ENCODE measurements at places on chromosomes 2 and 18.

- peak; percentile 9 for DNase-seq
Observed at GRCh38 chr2:22999951-23000350, 385.0 kb upstream of the KLHL29 start.

- peak; percentile 45 for DNase-seq
Observed at GRCh38 chr2:144230448-144231085, 289.4 kb downstream of the ZEB2 start.

GRCh38 chr2:133432778-133433177 is 135.5 kb downstream of the NCKAP5 start:
- DNase-seq = no peak

- DNase-seq = no peak
Observed at GRCh38 chr18:63374540-63374939, 7.5 kb upstream of the KDSR start.

DNA sequence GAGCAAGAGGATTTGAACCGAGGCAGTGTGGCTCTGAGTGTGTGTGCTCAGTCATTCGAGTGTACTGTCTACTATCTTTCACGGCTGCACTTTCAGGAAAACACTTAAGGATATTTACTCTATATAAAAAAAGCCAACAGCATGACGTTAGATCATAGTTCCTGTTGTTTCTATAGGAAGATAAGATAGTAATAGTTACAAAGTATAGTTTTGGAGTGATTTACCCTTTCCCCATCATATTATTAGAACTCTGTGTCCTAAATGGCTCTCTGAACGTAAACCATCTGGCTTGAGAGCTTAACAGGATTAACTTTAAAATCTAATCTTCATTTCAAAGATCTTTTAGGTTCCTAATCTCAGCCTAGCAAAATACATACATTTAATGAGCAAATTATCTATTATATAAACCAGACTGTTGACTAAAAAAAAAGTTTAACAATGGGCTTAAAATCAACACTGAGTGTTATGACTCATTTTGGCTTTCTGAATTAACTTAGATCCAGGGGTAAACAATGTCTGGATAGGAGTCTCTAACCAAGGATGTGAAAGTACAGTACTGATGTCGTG is 150.3 kb upstream of the DNMT3A start:
- DNase-seq = no peak

DNA sequence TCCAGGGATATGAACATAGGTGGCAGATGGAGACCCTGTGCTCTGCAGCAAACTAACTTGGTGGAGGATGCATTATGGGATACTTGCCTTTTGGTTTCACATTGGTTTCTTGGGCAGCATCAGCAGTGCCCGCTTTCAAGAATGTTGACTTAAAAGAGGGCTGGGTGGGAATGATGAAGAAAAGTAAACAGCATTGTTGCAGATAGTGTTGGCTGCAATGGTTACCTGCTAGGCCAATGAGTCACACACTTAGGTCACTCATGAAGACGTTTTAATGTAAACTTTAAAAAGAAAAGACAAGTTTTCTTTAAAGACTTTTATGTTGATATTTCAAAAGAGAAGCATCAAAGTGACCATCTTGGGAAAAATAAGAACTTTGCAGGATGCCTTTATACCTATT is 26.1 kb upstream of the FAM237A start:
- no peak for DNase-seq

- DNase-seq = peak; percentile 77
Observed at GRCh38 chr2:218284106-218284811, 8.0 kb downstream of the TMBIM1 start.

DNA sequence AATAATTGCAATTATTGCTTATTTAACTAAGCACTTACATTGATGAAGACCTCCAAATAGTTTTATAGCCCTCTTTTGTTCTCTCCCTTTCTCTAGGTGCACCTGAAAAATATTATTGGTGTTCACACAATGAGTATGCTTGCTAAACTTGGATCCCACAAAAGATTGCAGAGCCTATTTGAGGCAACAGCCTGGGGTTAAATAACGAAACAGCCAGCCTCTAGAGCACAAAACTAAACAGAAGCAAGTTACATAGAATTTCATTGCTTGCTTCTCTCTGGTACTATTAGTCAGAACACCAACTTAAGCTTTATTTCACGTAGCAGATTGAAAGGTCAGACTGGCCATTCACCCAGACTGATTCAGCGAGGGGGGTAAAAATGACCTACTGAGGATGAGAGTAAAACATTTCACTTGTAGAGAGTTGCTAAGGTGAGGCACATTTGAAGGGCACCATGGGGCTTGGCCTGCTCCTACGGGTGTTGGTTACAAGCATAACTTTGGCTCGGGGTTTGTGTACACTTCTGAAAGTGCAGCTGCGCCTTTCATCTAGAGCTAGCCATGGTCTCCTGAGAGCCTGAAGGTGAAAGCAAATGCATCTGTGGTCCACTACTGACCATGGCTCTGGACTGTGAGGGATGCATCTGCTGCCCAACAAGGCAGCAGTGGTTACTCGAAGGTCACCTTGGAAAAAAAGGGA is 225.1 kb upstream of the LRRTM1 start:
- DNase-seq = no peak
